HT1080 (cell line): ENCODE measurements at places on chromosomes 12 and 14. TPM values are rescaled to one million over a fixed set of nuclear protein-coding genes. Genes with fewer than 3 reads are reported as not detected.

DNA sequence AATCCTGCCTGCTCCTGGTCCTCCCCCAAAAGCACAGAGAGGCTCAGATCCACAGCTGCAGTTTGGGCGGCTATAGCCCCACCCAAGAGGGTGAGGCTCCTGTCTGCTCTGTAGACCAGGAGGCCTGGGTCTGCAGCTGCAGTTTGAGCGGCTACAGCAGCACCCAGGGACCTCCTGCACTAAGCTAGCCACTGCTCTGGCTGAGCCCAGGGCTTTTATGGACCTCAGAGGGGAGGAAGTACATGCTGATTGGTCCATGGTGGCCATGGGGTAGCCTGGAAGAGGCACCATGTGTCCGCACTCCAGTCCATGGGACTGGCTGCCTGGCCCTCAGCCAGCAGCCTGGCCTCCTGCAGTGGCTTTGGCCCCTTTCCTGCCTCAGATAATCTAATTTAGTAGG is 49.6 kb upstream of the GSC start:
- DNase-seq = no peak

The GPR68 gene
- 0.80 and 2.3 TPM in 2 replicates for total RNA-seq

The TMPO gene
- 169 and 184 TPM in 2 replicates for total RNA-seq

The OVCH1 gene
- total RNA-seq = not detected in 2 replicates

The PLEKHD1 gene
- not detected in 2 replicates for total RNA-seq

GRCh38 chr12:113322343-113322742 is 12.6 kb downstream of the SLC8B1 start:
- peak; percentile 77 for DNase-seq
